ENCODE measurements at places on chromosomes 6 and 20.

DNA sequence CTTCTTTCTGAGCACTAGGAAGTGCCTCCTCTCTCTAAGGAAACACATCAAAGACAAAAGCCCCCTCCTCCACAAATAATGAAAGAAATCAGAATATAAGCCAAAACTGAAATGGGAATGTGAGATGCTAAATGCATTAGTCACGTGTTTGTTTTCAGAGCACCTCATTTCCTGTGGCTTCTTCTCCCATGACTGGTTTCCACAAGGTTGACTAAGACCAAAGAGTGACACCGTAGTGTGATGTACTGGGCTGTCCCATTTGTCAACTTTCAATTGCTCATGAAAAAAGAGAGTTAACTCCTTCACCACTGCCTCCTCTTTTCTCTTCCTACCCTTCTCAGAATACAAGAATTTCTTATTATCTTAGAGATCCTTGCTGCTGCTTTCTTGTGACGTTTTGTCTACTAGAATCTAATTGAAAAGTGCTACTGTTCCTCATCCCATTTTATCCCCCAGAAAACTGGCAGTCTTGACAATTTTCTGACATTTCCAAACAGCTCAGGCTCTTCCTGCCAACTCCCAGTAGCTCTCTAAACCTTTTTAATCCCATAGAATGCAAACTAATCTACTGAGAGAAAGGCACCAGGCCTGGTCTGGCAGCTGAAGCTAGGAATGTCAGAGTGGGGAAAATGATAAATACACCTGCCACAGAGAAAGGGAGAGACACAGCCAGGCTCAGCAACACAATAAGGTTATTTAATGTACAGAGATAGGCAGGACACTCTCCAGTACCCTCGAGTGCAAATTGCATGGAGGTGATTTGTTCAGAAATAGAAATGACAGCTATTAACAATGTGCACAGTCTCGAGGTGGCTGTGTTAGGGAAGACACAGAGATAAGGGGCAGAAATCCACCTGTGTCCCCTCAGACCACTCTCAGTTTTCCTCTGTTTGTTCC, 671.7 kb upstream of the NRSN1 start:
- DNase-seq = no peak

DNA sequence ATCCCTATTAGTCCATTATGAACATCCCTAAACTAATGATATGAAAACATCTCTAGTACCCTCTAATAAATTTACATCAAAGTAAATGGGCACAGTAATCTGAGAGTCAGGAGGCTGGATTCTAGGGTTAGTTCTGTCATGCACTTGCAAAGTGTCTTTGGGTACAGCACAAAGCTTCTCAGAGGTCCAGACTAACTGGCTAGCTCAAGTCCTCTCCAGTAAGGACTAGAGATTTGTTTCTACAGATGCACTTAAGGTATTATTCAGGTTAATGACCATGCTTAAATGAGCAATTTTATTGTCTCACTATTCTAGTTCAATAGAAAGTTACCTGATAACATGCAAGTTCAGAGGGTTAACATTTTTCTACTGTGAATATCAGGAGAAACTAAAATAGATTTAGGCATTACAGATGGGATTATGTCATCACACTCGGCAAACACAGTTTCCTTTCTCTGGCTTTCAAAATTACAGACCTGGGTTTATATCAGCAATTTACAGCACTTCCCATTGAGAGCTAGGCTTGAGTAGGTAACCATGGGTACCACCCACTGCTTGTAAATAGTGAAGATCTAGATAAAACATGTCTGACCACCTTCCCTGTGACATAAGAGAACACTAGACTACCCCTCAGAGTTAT, 402.9 kb upstream of the RUNX2 start:
- no peak for DNase-seq

GRCh38 chr20:47125758-47126591, 230.5 kb downstream of the ZMYND8 start:
- DNase-seq = no peak

DNA sequence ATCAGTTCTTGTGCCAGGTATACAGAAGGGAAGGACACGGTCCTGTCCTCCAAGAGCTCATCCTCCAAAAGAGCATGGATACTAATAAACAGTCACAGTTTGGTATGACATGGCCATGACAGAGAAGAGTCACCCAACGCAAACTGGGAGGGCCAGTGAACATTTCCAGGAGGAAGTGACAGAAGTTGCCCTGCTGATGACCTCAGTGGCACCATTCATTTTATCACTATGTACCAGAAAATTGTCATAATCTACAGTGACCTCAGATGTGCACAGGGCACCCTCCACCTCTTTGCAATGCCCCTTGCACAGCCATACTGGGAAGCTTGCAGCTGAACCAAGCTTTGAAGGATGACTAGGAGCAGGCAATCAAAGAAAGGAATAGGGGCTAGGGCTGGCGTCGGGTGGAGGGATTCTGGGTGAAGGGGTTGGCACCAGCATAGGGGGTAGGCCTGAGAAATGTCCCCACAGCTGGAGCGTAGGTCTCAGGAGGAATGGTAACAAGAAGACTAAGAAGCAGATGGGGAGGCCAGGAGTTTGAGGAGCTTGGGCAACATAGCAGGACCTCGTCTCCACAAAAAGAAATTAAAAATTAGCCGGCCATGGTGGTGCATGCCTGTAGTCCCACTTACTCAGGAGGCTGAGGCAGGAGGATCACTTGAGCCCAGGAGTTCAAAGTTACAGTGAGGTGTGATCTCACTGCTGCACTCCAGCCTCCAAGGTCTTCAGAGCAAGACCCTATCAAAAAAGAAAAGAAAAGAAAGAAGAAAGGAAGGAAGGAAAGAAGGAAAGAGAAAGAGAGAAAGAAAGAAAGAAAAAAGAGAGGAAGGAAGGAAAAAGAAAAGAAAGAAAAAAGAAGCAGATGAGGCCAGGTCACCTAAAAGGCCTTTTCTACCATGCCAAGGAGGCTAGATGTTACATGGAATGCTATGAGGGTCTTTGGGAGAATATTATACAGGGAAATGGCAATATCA, 65.3 kb upstream of the SNX9 start:
- peak; percentile 47 for DNase-seq

- no peak for DNase-seq
Observed at GRCh38 chr6:43855247-43855646, 85.2 kb downstream of the VEGFA start.

DNA sequence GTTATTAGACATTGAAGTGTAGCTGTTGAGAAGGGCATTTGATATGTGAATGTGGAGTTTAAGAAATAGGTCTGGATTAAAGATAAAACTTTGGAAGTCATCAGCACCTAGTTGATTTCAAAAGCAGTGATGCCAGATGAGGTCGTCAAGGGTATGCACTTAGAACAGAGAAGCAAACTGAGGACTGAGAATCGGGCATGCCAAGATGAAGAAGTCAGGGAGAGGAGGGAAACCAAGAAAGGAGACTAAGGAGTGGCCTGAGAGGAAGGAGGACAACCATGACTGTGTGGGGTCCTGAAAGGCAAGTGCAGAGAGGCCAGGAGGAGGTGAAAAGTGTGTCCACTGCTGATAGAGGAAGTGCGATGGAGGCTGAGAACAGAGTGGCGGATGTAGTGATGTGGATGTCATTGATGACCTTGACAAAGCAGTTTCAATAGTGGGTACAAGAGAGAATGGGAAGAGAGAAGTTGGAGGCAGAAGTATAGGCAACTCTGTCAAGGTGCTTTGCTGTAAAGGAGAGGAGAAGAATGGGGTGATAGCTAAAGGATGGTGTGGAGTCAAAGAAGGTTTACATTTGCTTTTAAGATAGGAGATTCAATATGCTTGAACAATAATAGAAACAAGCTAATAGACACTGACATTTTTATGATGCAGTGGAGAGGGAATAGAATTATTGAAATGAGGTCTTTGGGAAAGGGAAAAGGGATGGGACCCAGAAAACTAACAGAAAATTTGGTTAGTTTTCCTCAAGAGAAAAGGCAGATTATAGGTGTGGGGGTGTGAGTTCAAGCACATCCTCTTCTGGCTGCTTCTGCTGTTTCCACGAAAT, 139.7 kb upstream of the TMEM170B start:
- no peak for DNase-seq

GRCh38 chr6:170270984-170271593, 19.8 kb downstream of the DLL1 start:
- DNase-seq = no peak

GRCh38 chr6:82270881-82271635, 23.5 kb upstream of the IBTK start:
- DNase-seq = no peak

DNA sequence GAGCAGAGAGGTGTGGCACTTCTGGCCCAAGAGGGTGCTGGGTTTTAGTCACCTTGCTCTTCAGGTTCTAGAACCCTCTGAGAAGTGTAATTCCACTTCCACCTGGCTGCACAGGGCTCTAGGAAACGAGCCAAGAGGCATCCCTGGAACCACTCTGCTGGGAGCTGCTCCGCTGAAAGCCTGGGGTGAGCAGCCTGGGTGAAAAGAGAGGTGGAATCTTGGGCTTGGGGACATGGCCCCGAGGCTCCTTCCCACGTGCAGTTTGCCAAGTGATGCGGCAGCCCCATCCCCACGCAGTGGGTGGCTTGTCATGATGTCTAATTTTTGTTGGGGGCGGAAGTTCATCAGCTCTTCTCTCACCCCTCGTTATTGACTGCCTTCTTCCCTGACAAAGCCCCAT, 32.8 kb downstream of the PPP1R16B start:
- DNase-seq = no peak

GRCh38 chr6:33298773-33299236, at the start of gene RGL2:
RGL2 (minus strand) TSS chr6:33298942; CDS start chr6:33298610, 332 bp downstream.
- DNase-seq = peak; percentile 76

DNA sequence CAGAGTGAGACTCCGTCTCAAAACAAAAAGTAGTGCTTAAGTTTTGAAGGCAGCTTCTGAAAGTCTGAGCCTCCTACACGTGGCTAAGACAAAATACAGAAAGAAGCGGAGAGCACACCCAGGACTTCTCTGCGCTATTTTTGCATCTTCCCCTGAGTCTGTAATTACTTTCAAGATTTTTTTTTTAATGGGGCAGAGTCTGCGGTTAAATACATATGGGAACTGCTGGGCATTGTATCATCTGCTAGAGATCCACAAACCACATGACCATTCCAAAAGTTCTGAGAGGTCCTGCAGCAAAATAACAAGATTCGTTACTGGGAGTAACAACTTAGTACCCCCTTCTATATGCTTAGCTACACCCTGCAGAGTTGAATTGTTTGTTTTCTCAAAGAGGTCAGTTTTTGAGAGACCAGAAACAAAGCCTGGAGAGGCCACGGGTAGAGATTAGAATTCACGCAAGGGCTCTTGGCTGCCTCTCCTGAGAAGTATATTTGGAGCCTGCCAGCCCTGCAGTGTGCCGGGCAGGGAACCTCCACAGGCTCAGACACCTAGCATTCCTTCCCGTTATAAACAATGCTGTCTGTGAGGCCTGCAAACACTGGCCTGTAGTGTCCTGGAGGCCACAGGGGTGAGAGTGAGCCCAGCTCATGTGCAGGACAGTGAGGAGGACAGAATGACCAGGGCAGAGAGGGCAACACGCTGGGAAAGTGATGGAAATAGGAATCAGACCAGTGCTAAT, 48.2 kb upstream of the FAM50B start:
- no peak for DNase-seq

- peak; percentile 82 for DNase-seq
Observed at GRCh38 chr6:28940858-28941683, 17.3 kb upstream of the TRIM27 start.

DNA sequence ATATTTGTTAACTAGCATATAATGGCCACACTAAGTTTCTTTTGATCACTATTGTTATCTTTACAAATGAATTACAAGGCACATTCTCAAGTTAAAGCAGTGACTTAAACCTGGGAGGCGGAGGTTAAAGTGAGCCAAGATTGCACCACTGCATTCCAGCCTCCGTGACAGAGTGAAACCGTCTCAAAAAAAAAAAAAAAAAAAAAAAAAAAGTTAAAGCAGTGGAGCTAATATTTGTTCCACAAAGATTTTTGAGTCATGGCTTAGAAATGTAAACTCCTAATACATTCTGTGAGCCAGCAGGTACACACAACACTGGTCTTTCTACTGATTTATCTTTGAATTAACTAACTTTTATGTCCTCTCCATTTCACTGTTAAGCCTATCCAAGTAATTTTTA, 221.7 kb upstream of the HTR1E start:
- DNase-seq = no peak

GRCh38 chr20:46545077-46545826, 5.2 kb downstream of the OCSTAMP start:
- DNase-seq = peak; percentile 80

- no peak for DNase-seq
Observed at GRCh38 chr6:145714731-145715130, 20.6 kb downstream of the EPM2A start.

- DNase-seq = no peak
Observed at GRCh38 chr20:11965602-11966001, 47.9 kb downstream of the BTBD3 start.

GRCh38 chr6:3794092-3794491, 42.6 kb upstream of the PXDC1 start:
- DNase-seq = no peak

DNA sequence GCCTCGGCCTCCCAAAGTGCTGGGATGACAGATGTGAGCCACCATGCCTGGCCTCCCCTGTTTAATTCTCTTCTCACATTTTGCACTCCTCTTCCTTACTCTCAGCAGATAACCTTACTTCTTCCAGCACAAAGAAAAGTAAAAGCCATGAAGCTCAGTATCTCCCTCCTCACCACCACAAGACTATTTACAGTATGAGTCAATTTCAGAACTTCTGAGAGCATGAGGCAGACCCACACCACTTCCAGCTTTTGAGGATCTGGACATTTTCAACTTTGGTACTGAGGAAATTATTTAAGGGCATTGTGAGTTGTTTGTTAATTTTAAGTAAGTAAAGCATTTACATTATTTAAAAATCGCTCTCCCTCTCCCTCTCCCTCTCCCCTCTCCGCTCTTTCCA, 8.0 kb upstream of the SNX3 start:
- DNase-seq = no peak

- DNase-seq = no peak
Observed at GRCh38 chr20:36773107-36773596, 411 bp downstream of the DSN1 start.

- DNase-seq = peak; percentile 49
Observed at GRCh38 chr20:5191829-5192569, 65.2 kb downstream of the CDS2 start.

- no peak for DNase-seq
Observed at GRCh38 chr20:4267242-4267641, 251.9 kb upstream of the RNF24 start.

- peak; percentile 74 for DNase-seq
Observed at GRCh38 chr6:157885876-157886275, 62.8 kb downstream of the SNX9 start.

DNA sequence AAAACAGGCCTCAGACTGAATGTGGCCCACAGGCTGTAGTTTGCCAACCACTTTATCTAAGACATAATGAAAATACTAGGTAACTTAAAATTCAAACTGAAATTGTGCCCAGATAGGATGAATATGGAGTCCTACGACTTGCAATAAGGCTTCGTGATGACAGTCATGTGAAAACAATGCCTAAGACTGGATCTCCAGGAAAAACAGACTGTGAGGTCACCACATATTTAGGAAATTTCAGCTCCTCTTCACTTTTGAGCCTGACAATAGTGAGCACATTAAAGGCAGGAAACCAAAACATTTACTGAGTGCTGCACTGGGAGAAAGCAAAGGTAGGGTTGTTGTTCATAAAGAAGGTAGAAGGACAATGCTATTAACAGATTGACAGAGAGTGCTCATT, 50.0 kb downstream of the RTN4IP1 start:
- no peak for DNase-seq

- DNase-seq = no peak
Observed at GRCh38 chr20:17500826-17501225, 30.4 kb downstream of the BFSP1 start.

All from activated CD4-positive, alpha-beta memory T cell treated with anti-CD3 and anti-CD28 coated beads for 36 hours (primary cell).